Renal cortical epithelial cell (primary cell): ENCODE measurements at places on chromosomes 7 and 10.

GRCh38 chr7:15086862-15087261 is 184.3 kb upstream of the DGKB start:
- DNase-seq = peak; percentile 12

GRCh38 chr7:20299647-20300312 is 30.9 kb upstream of the ITGB8 start:
- DNase-seq = peak; percentile 34

GRCh38 chr7:105621617-105622016 is 40.3 kb upstream of the EFCAB10 start:
- no peak for DNase-seq

GRCh38 chr7:50502947-50503346 is 52.8 kb upstream of the FIGNL1 start:
- DNase-seq = peak; percentile 81

GRCh38 chr7:144132262-144132661 is 9.3 kb downstream of the OR2A14 start:
- DNase-seq = no peak
